AG09309 (cell line): ENCODE measurements at places on chromosomes 3 and 15.

GRCh38 chr15:69980341-69981059 lies 117.2 kb downstream of the TLE3 start:
- no peak for DNase-seq

DNA sequence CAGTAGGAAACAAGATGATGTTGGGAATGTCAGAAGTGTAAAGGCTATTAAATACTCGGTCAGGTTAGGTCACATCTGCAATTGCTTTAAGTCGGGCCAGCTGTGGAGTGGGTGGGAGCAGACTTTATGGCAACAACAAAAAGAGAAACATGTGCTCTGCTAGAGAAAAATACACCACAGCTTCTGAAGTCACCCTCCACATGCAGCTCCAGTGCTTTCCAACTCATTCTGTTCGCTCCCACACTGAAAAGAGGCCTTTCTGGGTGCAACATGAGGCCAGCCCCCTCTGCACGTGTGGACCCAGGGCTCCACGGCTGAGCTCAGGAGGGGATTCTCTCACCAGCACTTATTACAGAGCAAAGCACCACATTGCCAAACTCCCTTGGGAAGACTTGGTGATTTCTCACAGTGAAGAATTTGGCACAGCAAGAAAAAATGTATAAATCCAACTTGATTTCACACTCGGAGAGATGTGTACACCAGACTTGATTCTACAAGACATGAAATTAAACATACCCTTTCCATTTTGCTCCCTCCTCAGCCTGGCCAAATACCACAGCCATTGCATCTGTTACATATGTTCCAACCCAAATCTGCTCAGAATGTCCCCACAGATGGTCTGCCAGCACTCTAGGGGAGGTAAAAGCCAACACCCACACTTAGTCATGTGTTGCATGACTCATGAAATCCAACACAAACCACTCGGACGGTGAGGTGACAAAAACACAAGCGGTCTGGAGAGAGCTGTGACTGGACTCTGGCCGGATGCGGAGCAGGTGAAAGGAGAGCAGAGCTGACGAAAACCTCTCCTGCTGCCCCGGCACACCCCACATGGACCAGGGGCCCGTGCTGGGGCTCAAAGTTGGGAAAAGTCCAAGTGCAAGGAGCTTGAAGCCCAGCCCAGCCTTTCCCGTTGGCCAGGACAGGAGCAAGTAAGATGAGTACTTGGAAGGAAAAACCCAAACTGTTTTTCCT lies 74.6 kb downstream of the ITGB5 start:
- peak; percentile 83 for DNase-seq

DNA sequence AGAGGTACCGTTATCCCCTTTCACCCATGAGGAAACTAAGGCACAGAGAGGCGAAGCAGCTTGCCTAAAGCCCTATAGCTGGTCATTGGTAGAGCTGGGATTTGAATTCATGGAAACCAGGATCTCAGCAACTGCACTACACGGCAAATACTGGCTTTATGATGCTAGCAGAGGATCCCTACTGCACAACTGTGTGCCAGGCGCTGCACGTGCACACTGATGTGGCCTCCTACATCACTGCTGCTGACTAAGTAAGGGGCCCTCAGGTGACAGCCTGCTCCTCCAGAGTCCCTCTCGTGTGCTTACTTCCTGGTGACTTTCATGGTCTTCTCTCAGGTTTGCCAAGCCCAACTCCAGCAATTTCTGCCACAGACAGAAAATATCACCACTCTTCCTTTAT lies 3.4 kb upstream of the POLG start:
- no peak for DNase-seq

- no peak for DNase-seq
These were observed 49.4 kb downstream of the EXOG start for GRCh38 chr3:38545550-38545949.

GRCh38 chr3:46675843-46676567 lies 17.5 kb downstream of the ALS2CL start:
- DNase-seq, result no peak

DNA sequence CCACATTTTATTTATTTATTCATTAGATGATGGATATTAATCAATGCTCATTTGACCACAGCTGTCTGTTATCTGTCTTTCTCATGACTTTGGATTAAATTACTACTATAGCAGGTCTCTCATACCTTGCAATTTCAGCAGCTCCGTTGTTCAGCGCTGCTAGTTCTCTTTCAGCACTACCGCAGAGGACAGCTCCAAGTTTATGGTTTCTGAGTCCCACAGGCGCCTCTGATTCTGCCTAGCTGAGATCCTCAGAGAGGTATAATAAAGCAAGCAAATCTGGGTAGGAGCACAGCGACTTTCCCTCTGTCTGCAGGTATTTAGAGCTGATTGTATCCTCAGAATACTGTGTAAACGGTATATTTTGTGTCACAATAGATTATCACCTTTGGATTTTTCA lies 204.9 kb downstream of the CNTN4 start:
- no peak for DNase-seq

- no peak for DNase-seq
These were observed 131.4 kb downstream of the NSMCE3 start for GRCh38 chr15:29138260-29138659.

DNA sequence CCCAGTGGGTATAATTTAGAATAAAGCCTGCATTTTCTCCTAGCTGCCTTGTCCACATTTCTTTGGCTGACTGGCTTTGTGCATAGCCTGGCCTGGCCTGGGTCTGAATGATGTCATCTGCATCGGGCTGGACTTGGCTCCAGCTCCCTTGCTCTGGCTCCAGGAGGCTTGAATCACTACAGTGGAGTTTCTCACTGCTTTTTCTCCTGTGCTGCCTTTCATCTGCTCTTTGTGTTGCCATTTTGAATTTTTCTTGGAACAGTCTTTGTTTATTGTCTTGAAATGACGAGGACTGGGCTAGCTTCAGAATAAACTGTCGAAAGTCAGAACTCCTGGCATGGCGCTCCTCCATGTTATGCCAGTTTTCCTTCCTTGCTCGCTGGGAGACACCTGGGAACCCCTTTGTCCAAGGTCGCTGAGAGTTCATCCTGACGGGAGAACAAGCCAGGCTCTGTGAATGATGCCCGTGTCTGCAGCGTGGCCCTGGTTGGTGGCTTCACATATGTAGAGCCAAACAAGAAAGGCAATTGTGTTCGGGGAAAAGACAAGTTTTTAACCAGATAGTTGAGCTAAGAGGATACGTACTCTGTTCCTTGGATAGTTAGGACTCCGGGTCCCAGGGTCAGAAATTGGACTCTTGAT lies 258.9 kb downstream of the PDZRN3 start:
- DNase-seq, result peak; percentile 20

DNA sequence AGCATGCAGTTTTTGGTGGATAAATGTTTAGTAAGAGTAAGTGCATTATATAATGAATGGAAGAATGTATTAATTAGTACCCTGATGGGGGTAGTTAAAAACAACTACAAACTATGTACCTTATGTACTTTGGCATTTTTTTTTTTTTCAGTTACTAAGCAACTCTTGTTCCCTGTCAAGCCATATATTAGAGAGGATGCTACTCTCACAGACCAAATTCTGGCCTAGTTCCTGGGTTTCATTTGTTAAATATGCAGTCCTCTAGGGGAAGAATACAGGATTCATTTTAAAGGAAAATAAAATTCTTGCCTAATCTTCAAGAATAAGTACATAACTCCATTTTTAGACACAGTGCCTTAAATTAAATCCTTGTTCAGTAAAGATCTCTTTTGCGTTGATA lies 16.9 kb downstream of the FAM98B start:
- no peak for DNase-seq

DNA sequence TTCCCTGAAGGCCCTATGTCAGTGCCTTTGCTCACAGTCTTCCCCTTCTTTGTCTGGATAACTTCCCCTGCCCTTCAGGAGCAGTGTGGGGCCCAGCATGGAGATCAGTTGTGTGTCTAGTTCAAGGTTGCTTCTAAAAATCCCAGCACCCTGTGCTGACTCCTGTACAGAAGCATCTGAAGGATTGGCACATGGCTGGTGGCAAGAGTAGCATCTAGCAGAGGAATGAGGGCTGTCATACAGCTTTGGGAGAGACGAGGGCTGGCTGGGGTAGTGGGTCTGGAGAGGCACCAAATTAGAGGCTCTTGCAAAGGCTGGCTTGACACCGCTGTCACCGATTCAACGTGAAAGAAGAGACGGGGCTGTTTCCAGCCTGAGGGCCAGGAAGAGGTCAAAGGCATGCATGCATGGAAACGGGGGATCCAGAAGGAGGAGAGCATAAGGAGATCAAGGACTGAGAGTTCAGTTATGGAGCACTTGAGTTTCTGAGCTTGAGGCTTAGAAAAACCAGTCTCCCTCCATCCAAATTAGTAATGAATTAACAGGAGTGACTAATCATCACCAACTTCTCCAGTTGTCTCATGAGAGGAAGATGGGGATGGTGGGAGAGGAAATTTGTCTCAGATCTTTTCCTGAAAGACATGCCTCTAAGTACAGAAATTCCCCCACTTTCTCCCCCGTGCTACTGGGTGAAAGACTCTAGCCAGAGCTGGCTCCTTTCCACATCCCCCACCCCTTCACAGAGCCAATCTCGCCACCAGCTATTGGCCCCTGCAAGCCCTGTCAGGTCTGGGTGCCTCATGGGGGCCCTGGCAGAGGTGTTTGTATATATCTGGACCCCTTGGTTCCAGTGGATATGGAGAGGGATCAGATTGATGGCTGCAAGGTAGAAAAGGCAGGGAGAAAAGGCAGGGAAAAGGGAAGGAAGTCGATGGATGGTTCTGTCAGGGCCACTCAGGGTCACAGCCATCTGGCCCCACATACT lies 45.9 kb downstream of the SLCO2A1 start:
- no peak for DNase-seq

DNA sequence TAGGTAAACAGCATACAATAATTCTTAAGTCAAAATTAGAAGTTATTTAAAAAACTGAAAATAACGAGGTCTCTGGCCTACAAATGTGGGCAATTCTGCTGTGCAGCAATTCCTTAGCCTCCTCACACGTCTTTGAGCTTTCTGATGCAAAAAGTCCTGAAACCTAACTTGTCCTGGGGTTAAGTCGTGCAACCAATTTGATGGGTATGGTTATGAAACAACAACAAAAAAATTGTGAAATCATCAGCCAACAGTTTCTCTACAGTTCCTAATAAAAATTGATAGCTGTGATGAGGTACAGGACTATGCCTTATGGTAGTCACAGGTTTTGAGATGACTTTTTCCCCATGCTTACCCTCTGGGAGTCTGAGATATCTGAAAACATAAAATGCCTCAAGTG lies 6.5 kb upstream of the GLB1 start:
- no peak for DNase-seq

GRCh38 chr3:61820306-61820992 lies 259.1 kb downstream of the PTPRG start:
- DNase-seq, result no peak

GRCh38 chr3:28791713-28792255 lies 443.2 kb upstream of the AZI2 start:
- DNase-seq, result no peak

DNA sequence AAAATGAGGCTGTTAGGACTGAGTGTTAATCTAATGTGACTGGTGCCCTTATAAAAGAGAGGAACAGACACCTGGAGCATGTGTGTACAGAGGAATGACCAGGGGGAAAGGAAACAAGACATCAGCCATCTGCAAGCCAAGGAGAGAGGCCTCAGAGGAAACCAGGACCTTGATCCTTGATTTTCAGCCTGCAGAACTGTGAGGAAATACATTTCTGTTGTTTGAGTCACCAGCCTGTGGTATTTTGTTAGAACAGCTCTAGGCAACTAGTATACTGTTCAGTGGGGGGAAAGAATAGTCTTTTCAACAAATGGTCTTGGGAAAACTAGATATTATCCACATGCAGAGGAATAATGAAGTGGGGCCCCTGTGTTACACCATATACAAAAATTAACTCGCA lies 80.6 kb downstream of the CCR1 start:
- peak; percentile 59 for DNase-seq

DNA sequence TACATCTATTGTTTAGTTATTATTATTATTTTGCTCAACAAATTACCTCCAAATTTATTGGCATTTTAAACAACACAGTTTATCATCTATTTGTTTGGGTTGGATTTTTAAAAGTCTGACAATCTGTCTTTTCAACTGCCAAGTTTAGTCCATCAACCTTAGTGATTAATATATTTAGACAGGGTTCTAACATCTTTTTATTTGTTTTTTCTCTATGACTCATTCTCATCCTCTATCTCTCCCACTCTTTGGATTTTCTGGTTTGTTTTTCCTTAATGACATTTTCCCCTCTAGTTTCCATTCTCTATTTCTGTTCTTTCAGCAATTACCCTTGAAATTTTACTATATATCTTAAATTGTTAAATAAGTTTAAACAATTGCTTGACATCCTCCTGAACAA lies 41.9 kb downstream of the EMC4 start:
- no peak for DNase-seq

GRCh38 chr3:28151207-28151550 lies 90.2 kb upstream of the CMC1 start:
- no peak for DNase-seq

DNA sequence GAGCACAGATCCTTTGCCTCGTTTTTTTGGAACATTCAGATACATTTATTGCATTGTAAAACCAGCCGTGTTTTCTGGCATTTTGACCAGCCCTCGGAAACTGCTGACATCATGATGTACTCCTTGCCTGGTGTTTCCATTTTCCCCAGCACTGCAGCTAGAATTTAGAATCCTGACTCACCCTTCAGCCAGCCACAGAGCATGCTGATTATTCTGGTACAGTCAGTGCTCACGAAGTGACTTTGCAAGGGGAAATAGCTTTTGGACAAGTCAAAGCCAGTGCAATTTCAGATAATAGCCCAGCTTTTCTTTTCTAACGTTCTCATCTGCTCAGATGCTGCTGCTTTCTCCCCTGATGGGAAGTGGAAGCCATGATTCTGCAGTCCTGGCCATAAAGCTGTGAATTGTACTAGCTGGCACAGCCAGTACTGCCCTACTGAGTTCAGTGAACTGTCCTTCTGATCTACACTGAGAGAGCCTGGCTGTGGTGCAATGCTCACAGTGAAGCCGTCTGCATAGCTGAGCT lies 12.1 kb upstream of the CNBP start:
- DNase-seq, result peak; percentile 84

- no peak for DNase-seq
These were observed 12.3 kb downstream of the RHOA start for GRCh38 chr3:49399461-49399860.
